Kidney (tissue), 22 donors: ENCODE measurements at places on chromosomes 13 and 19. TPM values are rescaled to one million over a fixed set of nuclear protein-coding genes. Genes with fewer than 3 reads are reported as not detected.
A peak's percentile ranks its signal among the peaks of the same experiment; 100 is the strongest.

DNA sequence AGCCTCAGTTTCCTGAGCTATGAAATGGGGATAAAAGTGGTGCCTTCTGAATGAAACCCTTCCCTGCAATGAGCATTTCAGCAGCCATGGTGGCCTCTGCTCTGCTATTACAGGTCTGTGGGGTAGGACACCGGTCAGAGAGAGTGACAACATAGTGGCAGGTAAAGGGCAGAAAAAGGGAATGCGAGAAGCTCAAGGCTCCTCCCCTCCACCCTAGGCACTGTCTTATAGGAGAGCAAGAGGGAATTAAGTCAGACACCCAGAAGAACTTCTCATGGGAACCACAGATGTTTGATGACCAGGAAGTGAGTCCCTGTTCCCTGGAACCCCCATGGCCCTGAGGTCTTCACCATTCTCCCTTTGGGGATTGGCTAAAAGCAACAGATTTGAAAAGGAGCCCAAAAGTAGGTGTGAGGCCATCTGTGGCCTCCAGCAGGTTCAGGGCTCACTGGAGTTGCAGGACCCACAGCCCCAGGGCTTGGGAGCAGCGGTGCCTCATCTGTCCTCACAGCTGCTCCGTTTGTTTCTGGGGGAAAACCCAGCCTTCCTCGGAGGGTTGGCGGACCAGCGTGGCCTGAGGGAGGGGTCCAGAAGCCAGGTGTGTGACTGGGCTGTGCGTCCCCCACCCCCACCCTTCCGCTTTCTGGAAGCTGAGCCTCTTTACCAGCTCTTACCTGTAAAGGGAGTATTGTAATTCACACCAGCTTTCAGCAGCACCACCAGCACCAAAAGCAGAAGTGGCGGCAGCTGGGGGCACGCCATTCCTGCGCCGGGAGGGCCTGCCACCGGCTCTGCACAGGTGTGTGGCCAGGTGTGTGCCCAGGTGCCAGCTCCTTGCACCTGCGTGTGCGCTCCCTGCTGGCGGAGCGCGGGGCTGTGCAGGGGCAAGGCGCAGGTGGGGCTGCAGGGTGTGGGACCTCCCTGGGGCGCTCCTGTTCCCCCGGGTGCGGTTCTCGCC lies 19.4 kb downstream of the IQCN start:
- no peaks in the 10 kb centered on the region for H3K36me3 ChIP-seq
- no peak overlapping the region for H3K27ac ChIP-seq
- no peaks in the 10 kb centered on the region for H3K4me1 ChIP-seq

DNA sequence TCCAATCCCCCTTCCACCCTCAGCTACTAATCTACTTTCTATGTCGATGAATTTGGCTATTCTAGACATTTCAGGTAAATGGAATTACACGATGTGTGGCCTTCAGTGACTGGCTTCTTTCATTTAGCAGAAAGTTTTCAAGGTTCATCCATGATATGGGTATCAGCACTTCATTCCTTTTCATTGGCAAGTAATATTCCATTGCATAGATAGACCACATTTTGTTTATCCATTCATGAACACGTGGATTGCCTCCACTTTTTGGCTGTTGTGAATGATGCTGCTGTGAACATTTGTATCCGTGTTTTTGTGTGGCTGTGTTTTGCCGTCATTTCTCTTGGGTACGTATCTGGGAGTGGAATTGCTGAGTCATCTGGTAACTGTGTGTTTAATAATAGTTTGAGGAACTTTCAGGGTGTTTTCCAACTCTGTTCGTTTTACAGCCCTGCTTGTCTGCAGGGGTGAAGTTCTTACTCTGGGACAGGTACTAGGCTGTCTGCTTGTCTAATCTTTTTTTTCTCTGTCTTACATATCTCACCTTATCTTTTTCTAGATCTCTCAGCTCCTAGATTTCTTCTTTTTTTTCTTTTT lies 32.5 kb downstream of the MARK4 start:
- no peak for DNase-seq
- no peak overlapping the region for H3K27ac ChIP-seq
- no peaks in the 10 kb centered on the region for H3K4me1 ChIP-seq
- no peaks in the 10 kb centered on the region for H3K27me3 ChIP-seq
- H3K36me3 ChIP-seq: peaks cover 8% of the 10 kb centered on the region

GRCh38 chr13:99892196-99892613 lies 79.4 kb downstream of the ZIC5 start:
- no peak for DNase-seq
- H3K27me3 ChIP-seq: peaks cover 20% of the 10 kb centered on the region
- no peak overlapping the region for H3K4me3 ChIP-seq

- no peak overlapping the region for H3K4me3 ChIP-seq
- no peak overlapping the region for H3K27ac ChIP-seq
- H3K36me3 ChIP-seq: no peaks in the 10 kb centered on the region
- H3K4me1 ChIP-seq: no peaks in the 10 kb centered on the region
- H3K27me3 ChIP-seq: no peaks in the 10 kb centered on the region
- DNase-seq: no peak
These were observed 380.8 kb downstream of the KCNRG start for GRCh38 chr13:50396001-50396400.

GRCh38 chr19:52660981-52661380 lies 22.8 kb upstream of the ZNF83 start:
- no peak overlapping the region for H3K27ac ChIP-seq
- H3K27me3 ChIP-seq: no peaks in the 10 kb centered on the region
- DNase-seq: no peak
- peaks cover 6% of the 10 kb centered on the region for H3K4me1 ChIP-seq
- no peak overlapping the region for H3K4me3 ChIP-seq

DNA sequence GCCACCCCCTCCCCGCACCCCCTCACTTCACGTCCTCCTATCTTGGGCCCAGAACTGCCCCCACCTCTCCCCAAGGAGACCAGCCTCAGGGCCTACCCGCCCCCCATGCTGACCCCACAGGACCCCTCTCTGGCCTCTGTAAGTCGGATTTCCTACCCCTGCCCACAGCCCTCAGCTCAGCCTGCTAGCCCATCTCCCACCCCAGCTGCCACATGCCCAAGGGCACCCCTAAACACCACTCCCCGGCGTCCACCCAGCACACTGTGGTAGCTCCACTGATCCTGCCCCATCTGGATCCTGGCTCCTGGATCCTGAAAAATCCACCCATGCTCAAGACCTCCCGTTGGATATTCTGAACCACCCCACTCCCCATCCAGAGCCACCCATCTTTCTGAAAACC lies 805 bp downstream of the EVI5L start:
- peaks cover 4% of the 10 kb centered on the region for H3K4me1 ChIP-seq
- no peak overlapping the region for H3K27ac ChIP-seq
- peak overlapping the region; percentile 10 for H3K4me3 ChIP-seq
- DNase-seq: no peak

DNA sequence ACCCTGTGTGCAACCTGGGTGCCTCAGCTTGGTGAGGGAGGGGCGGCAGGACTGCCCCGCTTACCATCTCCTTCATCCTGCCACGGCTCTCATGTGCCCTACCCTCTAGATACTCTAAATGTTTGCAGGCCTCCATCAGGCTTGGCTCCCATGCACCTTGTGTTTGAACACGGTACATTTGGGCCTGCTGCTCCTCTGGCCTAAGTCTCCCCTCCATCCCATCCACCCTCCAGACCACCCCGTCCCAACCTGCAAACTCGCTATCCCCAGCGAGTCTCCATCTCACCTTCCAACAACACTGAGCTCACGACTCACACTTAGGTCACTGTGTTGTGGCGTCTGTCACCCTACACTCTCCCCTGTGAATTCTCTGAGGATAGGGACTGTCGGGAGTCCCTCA lies 274.2 kb downstream of the TEX29 start:
- no peak for DNase-seq
- H3K4me1 ChIP-seq: no peaks in the 10 kb centered on the region
- H3K27me3 ChIP-seq: no peaks in the 10 kb centered on the region

GRCh38 chr19:13796301-13797057 lies 1.2 kb downstream of the ZSWIM4 start:
- H3K36me3 ChIP-seq: no peaks in the 10 kb centered on the region
- DNase-seq: no peak
- peak overlapping the region; percentile 41 for H3K4me3 ChIP-seq
- H3K27ac ChIP-seq: peak overlapping the region; percentile 59
- no peaks in the 10 kb centered on the region for H3K4me1 ChIP-seq

DNA sequence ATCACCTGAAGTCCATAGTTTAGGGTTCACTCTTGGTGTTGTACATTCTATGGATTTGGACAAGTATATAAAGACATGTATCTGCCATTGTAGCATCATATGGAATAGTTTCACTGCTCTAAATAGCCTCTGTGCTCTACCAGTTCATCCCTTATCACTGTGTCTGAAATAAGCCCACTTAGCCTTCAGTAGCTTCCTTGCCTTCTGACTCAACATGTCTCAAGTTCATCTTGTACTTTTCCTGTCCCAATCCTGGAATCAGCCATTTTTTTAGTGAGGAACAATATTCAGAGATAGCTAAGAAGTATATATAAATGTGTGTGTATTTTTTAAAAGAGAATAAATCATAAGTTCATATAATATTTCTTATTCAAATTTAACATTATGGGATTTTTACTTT lies 79.2 kb downstream of the DHRS12 start:
- H3K4me1 ChIP-seq: peaks cover 7% of the 10 kb centered on the region
- no peak for DNase-seq
- peaks cover 12% of the 10 kb centered on the region for H3K36me3 ChIP-seq
- no peaks in the 10 kb centered on the region for H3K27me3 ChIP-seq
- H3K27ac ChIP-seq: no peak overlapping the region
- H3K4me3 ChIP-seq: no peak overlapping the region

GRCh38 chr13:52085421-52085820 lies 43.5 kb downstream of the NEK5 start:
- H3K27ac ChIP-seq: no peak overlapping the region
- no peak for DNase-seq
- H3K4me3 ChIP-seq: no peak overlapping the region
- no peaks in the 10 kb centered on the region for H3K36me3 ChIP-seq
- H3K27me3 ChIP-seq: no peaks in the 10 kb centered on the region

The SIGLEC12 gene
- 0.66 TPM for total RNA-seq

The ADGRE1 gene
- 1.3 TPM for total RNA-seq

The CYP4F8 gene
- total RNA-seq: not detected

The PPM1N gene
- total RNA-seq: 2.2 TPM

The CFD gene
- total RNA-seq: 35.1 TPM
